Mesenteric fat pad (tissue), 1 donor: ENCODE measurements at places on chromosomes 6 and 20. TPM values are rescaled to one million over a fixed set of nuclear protein-coding genes. Genes with fewer than 3 reads are reported as not detected.

EPPIN gene
- not detected for total RNA-seq

GATA5 gene
- 0.19 TPM for total RNA-seq

ALDH5A1 gene
- total RNA-seq, result 11.5 TPM

ULBP2 gene
- total RNA-seq, result 0.96 TPM

BMP5 gene
- total RNA-seq, result not detected

SLC26A8 gene
- 0.35 TPM for total RNA-seq

TBC1D22B gene
- total RNA-seq, result 8.7 TPM

SRC gene
- 23.9 TPM for total RNA-seq

ARMH2 gene
- total RNA-seq, result not detected

SLC17A1 gene
- total RNA-seq, result not detected

GGTLC1 gene
- total RNA-seq, result not detected

NFATC2 gene
- 9.3 TPM for total RNA-seq

OPRL1 gene
- total RNA-seq, result 1.3 TPM

ID1 gene
- total RNA-seq, result 223 TPM

PNLDC1 gene
- not detected for total RNA-seq

HLA-G gene
- total RNA-seq, result not detected

TULP1 gene
- total RNA-seq, result not detected

GCM1 gene
- total RNA-seq, result 0.35 TPM

ZNF391 gene
- total RNA-seq, result 3.5 TPM

AKAP12 gene
- total RNA-seq, result 223 TPM

PRDM13 gene
- not detected for total RNA-seq

NRSN1 gene
- total RNA-seq, result not detected

SLC16A10 gene
- total RNA-seq, result 30.3 TPM

HCRTR2 gene
- total RNA-seq, result not detected

EEF1A2 gene
- 1.2 TPM for total RNA-seq

LTB gene
- 1.4 TPM for total RNA-seq

PRRT1 gene
- 1.0 TPM for total RNA-seq

TOMM34 gene
- total RNA-seq, result 9.1 TPM
